ENCODE measurements at places on chromosomes 2 and 18.

DNA sequence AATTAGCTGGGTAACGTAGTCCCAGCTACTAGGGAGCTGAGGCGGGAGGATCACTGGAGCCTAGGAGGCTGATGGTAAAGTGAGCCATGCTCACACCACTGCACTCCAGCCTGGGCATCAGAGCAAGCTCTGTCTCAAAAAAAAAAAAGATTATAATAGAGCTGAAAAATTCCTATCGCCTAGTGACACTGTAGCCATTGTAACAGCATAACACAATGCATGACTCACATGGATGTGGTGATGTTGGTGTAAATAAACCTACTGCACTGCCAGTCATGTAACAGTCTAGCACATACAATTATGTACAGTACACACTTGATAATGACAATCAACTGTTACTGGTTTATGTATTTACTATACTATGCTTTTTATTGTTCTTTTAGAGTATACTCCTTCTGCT is 39.6 kb downstream of the MGAT4A start:
- DNase-seq: no peak

- no peak for DNase-seq
These were observed 22.6 kb downstream of the CHMP1B start for GRCh38 chr18:11873670-11874340.

GRCh38 chr2:221156062-221156734 is 415.9 kb downstream of the EPHA4 start:
- no peak for DNase-seq

GRCh38 chr2:95006588-95006987 is 18.9 kb upstream of the MAL start:
- no peak for DNase-seq

DNA sequence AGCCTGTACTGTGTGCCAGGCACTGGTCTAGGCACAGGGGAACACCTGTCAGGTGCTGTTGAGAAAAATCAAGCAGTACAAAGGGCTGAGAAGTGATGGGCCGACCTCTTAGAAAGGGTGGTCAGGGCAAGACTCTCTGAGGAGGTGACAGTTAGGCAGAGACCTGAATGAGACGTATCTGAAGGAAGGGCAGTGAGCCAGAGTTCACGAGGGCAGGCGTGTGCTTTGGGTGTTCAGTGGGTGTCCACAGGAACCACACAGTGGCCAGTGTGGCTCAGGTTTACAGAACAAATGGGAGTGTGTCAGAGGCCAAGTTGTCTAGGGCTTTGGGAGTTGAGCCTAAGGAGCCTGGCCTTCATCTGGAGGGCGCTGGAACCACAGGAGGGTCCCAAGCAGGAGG is 6.2 kb downstream of the ARMC9 start:
- DNase-seq: no peak

DNA sequence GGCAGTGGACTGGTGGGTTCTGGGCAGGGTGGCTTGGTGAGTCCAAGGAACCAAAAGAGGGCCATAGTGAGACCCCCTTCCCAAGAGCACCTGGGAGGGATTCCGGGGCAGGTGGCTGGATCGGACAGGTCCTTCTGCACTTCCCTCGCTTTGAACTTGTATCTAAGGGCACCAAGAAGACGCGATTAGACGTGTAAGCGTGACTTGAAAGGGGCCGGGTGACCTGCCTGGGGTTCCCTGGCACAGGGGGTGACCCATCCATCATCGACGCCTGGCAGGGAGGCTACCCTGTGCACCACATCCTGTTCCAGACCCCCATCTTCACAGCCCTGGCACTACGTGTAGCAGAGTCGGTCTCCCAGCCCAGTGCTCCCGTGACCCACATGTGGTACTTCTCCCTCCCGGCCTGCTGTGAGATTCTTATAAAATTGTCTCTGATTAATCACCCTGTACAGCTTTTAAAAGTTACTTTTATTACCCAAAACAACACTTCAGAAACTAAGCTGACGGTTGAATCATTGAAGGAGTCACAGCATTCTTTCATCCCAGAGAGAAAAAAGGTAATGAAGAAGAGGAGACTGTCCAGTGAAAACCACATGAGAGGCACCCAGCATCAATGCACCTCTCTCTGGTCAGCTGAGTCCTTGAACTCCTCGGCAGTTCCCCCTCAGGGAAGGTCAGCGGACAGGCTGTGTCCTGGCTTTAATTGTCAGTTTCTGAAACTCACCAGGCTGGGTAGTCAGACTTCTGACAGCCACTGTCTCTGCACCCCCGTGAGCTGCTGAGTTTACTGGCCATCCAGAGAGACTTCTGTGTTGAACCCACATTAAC is 13.0 kb downstream of the SH3BP4 start:
- no peak for DNase-seq

DNA sequence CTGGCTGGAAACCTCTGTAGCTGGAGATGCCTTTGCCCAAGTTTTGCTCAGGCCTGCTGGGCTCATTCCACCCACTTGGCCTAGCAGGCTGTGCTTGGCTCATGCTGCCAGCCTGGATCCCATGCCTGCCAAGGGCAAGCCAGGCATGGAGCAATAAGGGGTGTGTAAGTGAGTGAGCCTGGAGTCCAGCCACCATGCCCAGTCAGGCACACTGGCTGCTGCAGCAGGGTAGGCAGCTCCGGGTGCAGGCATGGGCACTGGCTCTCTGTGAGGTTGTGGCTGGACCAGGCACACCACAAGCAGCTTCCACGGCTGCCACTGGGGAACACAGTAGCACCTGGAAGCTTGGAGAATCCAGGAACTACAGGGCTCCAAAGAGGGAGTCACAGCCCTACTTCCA is 147.7 kb upstream of the HS6ST1 start:
- DNase-seq: no peak

DNA sequence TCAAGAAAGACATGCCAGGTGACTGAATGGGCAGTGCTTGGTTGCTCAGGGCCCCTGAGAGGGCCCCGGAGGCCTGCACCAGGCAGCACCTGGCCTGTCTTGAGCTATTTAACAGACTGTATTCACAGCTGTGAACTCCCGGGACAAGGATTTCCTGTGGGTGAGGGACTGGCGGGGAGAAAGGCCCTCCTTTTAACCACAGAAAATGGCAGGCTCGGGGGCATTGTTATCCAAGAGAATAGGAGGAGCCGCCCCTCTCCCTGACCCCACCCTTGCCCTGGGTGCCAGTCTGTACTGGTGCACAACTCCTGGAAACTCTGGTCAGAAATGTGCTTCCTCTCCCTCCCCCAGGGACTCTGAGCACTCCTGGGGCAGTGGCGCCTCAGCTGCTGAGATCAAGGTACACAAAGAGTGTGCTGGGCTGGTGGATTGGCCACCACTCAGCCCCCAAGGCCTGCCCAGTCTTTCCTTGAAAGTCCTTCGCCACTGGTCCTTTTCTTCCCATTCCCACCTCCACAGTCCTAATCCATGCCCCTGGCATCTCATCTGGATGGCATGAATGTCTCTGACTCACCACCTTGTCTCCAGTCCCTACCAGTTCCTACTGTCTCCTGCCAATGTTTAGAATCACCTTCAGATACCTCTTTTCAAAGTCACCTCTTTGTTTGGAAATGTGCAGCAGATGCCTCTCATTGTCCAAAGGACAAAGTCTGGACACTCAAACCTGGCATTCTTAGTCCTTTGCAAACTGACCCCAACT is 19.6 kb upstream of the EPAS1 start:
- DNase-seq: no peak

- no peak for DNase-seq
These were observed 99.9 kb downstream of the PXDN start for GRCh38 chr2:1644427-1644826.

GRCh38 chr2:78034706-78035105 is 512.5 kb upstream of the LRRTM4 start:
- no peak for DNase-seq

GRCh38 chr2:177289824-177290628 is 25.5 kb upstream of the NFE2L2 start:
- DNase-seq: no peak

- DNase-seq: peak; percentile 92
These were observed at the start of gene PTPN4 for GRCh38 chr2:119759451-119760236. Gene PTPN4 (plus strand): TSS chr2:119759922. CDS start chr2:119809854, 49,932 bp downstream.

DNA sequence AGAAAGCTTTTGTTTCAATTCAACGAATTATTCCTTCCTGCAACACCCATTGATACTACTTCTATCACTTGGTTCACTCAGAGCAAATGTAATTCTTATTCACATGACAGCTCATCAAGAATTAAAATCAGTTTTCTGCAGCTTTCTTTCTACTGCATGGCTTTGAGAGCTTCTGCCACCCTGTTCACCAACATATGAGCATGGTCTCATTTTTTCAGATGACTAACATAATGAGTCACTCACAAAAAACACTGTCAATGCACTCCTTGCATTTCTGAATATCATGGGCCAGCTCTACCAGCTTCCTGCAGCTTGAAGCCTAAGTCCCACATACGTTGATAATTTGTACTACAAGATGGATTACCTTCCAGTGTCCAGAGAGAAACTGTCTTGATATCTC is 342.9 kb downstream of the LRATD1 start:
- DNase-seq: peak; percentile 30

DNA sequence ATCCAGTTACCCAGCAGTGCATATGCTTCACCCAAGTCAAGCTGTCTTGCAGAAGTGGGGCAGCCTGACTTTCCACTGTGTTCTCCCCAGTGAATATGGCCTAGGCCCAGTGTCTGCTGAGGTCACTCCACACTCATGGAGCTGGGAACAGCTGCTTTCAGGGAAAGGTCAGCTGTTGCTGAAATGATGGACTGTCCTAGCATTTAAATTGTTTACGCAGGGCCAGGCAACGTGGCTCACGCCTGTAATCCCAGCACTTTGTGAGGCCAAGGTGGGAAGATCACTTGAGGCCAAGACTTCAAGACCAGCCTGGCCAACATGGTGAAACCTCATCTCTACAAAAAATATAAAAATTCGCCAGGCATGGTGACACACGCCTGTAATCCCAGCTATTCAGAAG is 86.5 kb downstream of the LIPG start:
- DNase-seq: no peak

- no peak for DNase-seq
These were observed 349.7 kb downstream of the ZEB2 start for GRCh38 chr2:144170179-144170578.

GRCh38 chr18:6885992-6886796 is 156.7 kb downstream of the ARHGAP28 start:
- DNase-seq: no peak

GRCh38 chr2:169715379-169716237 is 18.0 kb upstream of the KLHL23 start:
- DNase-seq: no peak

- DNase-seq: no peak
These were observed 10.2 kb upstream of the SPATA3 start for GRCh38 chr2:230985519-230986231.

DNA sequence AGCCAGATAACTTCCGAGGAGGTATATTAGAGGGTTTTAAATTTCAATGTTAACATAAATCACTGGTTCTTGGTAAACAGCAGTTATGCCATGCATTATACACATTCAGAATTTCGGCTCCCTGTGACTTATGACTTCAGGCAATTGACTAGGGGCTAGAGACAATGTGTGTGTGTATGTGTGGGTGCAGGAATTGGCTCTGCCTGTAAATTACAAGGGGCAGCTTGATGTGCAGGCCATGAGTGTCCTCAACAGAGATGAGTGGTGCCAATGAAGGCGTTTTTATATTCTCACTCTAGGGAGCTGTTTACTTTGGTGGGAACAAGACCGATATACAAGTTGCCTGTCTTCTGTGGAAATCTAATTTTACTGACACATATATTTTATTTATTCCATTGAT is 161.6 kb downstream of the CSRNP3 start:
- DNase-seq: no peak

DNA sequence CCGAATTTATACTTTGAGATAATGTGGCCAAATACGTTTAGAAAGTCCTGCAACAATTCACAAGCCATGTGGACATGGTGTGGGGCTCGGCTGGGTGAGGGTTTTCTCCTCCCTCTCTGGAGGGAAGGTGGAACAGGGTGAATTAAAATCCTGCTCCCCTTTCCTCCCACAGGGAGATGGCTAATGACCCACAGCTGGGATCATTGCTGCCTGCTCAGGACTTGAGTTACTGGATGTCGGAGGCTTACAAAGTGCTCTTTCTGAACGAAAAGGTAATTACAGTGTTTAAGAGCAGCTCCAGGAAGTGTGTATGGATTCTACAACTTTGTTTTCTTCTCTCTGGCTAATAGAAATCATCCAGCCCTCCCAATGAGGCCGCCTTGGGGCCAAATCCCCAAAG is 97.9 kb upstream of the ALKAL2 start:
- DNase-seq: no peak

- DNase-seq: no peak
These were observed 5.1 kb downstream of the RAMP1 start for GRCh38 chr2:237864444-237864931.

- no peak for DNase-seq
These were observed 31.4 kb downstream of the ARL5A start for GRCh38 chr2:151796774-151797173.

DNA sequence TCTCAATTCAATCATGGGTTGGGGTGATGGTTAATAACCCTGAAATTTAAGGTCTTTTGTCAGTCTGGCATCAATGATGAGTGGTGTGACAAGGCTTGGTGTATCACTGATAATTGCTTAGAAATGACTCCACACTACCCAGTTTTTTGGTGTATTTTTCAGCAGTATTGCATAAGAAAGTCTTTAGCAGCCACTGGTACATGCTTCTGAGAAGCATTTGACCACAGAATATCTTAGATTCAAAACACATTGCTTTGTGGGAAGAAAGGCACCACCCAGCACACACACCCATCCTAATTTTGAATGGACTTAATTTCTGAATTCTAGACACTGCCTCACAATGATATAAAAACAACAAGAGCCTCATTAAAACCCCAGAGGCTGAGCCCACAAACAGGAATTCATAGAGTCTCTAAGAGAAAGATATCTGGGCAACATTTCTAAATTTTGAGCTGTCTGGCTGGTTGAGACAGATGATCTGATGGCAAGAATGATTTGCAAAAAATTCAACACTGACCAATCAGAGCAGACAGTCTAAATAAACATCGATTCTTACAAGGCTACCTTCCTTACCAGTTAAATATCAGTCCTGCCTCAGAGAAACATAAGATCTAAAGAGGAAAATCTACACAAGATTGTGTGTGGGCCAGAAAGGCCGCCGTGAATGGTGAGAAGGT is 114.7 kb upstream of the CYP1B1 start:
- peak; percentile 92 for DNase-seq

GRCh38 chr2:74313497-74313896 is 29.7 kb downstream of the SLC4A5 start:
- DNase-seq: no peak

DNA sequence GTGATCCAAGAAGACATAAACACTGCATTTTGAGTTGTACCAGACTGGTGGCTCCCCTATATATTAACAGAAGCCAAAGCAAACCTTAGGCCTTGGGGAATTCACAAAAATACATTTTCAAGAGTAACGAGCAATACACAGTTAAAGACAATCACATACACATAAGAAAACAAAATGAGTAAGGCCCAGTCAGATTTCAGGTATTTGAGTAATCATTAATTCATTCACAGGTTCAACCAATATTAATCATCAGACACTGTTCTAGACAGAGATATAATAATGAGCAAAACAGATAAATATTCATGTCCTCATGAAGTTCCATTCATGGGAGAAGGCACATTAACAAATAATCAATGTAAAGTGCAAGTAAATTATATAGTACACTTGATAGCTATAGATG is 9.6 kb downstream of the STPG4 start:
- no peak for DNase-seq
